ENCODE measurements at places on chromosomes 4 and X.

DNA sequence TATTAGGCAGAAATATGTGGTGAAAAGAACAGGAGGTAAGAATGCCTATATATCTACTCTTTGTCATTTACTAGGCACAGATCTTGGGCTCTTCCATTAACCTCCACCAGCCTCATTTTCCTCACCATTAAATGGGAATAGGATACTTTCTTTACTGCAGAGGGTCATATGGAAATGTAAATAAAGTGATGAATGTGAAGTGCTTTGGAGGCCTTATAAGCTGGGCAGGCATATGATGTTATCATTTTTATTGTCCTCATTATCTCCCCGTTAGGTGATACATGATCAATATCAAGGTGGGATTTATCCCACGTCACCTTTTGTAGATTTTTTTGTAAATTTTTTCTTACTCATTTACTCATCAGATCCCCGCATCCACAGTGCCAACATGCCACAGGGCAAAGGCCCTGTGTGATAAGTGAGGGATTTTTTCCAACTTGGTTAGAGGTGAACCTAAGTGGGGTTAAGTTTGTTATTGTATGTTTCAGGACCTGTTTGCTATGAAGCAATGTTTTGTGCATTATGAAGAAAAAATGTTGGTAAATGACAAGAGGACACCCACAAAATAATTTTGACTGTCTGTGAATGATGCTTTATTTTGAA, 107.8 kb downstream of the SLC4A4 start:
- DNase-seq = no peak

- no peak for DNase-seq
These were observed 109.4 kb downstream of the DLG3 start for GRCh38 chrX:70554081-70554480.

- DNase-seq = peak; percentile 54
These were observed 797 bp downstream of the PKD2 start for GRCh38 chr4:88008122-88008742.

DNA sequence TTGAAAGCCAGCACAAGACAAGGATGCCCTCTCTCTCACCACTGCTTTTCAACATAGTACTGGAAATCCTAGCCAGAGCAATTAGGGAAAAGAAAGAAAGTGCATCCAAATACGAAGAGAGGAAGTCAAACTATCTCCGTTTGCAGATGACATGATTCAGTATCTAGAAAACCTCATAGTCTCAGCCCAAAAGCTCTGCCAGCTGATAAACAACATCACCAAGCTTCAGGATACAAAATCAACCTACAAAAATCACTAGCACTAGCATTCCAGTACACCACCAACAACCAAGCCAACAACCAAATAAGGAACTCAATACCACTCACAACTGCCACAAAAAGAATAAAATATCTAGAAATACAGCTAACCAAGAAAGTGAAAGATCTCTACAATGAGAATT, 38.6 kb downstream of the COX7B2 start:
- no peak for DNase-seq

GRCh38 chr4:2044542-2045517, 14.3 kb upstream of the NAT8L start:
- DNase-seq = peak; percentile 11

GRCh38 chrX:94107981-94108380, 434.0 kb downstream of the FAM133A start:
- DNase-seq = no peak

DNA sequence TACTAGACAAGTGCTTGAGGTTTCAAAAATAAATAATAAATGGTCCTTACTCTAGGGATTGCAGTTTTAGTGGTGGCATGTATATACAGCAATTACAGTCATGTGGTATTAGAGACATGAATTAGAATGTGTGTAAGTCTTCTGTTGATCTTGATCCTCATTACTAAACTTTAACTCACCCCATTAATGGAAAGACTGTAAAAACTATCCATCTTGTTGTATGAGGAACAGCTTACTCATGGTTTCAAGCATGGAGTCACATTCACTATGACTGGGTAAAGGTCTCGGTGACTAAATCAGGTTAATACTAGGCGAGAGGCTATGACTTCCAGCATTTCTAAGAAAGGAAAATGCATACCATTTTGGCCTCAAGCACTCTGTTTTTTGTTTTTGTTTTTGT, 107.0 kb upstream of the HPGD start:
- no peak for DNase-seq

GRCh38 chrX:110163488-110163887, 154.4 kb downstream of the AMMECR1 start:
- no peak for DNase-seq

- no peak for DNase-seq
These were observed 33.2 kb upstream of the TBC1D14 start for GRCh38 chr4:6876440-6876839.

DNA sequence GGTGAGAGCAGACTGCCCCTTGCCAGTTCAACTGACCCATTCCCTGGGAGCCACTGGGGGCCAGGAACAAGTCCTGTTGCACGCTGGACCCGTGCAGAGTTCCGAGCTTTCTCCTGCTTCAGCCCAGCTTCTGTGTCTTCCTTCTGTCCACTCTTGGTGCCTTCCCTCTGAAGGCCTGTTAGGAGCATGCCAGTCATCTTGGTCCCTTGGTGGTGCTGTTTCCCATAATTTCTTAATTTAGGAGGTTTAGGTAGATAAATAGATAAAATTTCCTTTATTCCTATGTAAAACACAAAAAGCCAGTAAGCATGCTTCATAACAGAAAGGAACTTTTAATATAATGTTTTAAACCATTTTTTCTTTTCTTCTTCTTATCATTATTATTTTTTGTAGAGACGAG, 672.7 kb downstream of the CCSER1 start:
- DNase-seq = no peak

DNA sequence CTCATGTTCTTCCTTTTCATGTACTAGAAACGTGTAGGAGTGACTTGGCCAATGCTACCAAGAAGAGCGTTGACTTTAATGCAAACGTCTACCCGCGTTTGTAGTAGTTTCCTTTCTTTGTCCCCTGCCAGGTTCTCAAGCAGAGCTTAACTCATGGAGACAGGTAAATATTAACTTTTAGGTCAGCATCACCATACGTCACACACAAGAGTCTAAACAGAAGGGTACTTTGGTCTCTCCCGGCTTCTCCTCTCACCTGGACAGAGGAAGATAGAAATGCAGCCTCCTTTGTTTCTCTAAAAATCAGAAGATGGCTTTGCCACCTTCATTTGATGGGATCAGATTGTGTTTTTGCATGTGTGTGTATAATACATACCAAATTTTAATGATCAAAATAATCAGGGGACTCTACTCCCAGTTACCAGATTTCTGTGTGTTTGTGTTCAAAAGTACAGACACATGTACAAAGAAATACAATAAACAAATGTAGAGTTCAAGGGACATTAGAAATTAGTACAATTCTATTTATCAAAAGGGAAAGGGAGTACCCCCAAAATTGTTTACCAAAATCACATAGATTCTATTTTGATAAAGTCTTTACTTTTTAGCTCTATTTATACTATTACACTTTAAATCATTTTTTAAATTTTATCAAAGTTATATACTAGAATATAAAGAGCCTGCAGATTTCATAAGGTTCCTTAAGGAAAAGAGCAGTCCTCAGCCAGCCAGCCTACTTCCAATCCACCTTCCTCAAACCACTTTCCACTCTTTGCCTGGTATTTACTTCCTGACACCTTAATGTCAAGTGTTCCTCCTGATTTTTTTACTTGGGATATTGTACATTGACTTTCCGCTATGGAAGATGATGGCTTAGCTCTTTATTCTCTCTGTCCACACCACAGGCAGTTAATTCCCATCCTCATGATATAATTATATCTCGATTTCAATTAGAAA, 195.5 kb downstream of the RELL1 start:
- DNase-seq = no peak

DNA sequence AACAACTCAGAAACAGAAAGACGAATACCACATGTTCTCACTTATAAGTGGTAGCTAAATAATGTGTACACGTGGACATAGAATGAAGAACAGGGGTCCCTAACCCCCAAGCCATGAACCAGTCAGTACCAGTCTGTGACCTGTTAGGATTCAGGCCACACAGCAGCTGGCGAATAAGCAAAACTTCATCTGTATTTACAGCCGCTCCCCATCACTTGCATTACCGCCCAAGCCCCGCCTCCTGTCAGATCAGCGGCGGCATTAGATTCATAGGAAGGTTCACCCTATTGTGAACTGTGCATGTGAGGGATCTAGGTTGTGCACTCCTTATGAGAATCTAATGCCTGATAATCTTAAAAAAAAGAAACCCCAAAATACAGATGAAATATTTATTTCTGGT, 1128.7 kb downstream of the NLGN4X start:
- DNase-seq = no peak

- DNase-seq = no peak
These were observed 13.3 kb downstream of the RAB9A start for GRCh38 chrX:13702111-13702789.

DNA sequence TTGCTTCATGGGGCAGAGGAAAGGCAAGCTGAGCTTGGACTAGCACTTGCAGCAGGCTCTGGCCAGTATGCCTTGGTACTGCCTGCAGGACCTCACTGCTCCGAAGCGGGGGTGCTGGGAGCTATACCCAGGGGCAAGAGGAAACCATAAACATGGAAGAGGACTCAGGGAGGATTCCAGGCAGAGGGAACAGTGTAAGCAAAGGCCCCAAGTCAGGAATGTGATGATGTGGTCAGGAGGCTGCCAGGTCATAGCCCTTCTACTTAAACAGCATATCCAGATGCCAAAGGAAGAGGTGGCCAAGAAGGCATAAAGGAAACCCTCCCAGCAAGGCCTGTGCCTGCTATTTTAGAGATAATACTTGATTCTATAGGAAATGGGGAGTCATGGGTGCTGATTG, 31.1 kb downstream of the RAB40AL start:
- DNase-seq = no peak

GRCh38 chrX:111431001-111431400, 19.0 kb upstream of the DCX start:
- DNase-seq = no peak

GRCh38 chr4:1592068-1592708, 91.9 kb downstream of the FAM53A start:
- DNase-seq = no peak

DNA sequence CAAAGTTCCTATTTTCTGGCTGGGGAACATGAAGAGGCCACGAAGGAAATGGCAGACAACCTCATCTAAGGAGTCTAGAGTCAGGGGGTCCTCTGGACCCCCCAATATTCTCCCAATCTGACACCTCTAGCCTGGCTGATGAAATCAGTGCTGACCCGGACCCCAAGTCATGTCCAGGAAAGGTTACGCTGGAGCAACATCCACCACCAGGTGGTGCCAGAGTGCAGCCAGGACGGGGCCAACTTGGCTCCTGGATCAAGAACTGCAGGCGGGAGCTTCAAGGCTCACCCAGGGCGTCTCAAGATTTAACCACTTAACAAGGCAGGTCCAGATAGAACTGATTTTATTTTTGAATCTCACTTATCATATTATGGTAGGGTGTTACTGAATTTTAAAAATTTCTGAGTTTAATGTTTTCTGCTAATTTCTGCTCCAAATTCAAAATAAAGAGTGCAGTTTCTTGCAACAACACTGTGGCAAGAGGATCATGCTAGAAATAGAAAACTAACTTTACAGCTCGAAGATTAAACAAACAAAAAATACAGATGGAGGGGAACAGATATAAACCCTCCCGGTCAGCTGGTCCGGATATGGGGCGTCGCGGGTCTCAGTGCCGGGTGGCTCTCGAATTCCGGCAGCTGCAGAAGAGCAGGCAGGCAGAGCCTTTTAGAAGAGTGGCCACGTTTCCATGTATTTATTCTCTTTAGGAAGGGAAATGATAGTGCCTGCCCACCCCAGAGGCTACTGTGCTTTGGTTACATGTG, 135.5 kb downstream of the AFAP1 start:
- peak; percentile 85 for DNase-seq

DNA sequence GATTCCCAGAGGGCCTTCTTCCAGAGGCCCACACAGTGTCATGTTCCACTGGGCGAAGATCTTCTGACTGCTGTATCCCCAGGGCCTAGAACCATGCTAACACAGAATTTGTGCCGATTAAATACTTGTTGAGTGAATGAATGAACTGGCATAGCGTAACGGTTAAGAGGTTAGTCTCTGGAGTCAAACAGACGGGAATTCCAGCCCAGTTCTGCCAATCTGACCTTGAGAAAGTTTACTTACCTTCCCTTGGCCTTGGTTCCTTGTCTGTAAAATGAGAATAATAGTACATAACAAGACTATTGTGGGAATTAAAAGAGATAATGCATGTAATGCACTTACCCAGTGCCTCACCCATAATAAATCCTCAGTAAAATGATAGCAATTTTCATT, 58.3 kb upstream of the PLAC1 start:
- DNase-seq = no peak

GRCh38 chrX:22060415-22061280, 28.5 kb downstream of the PHEX start:
- peak; percentile 20 for DNase-seq

DNA sequence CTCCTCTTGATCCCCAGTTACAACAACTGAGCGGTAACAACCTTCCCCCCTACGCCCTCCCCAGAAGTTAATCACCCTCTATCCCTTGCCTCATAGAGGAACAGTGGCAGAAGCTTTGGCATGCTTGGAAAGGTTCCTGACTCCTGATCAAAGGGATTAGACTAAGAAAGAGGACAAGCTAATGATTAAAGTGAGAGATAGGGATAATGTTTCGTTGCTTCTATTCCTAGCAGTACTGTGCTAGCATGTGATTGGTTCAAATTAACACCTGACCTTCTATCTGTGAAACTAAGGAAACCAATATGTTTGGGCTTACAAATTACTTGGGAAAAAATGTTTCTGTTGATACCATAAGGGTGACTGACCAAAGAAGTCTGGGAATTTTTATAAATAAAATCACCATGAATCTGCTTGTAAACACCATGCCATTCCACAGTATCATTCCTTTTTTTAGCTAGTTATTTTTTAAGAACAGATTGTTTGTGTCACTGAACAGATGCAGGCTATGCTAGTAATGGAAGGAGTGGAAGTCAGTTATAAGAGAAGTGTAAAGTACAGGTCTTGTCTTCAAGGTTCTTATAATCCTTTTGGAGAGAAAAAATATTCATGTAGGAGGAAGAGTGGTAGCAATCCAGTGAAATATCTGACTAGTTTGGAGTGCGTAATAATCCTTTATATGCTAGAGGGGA, 11.3 kb upstream of the ATP1B4 start:
- no peak for DNase-seq

- no peak for DNase-seq
These were observed 47.0 kb downstream of the AFF1 start for GRCh38 chr4:86981789-86982188.

DNA sequence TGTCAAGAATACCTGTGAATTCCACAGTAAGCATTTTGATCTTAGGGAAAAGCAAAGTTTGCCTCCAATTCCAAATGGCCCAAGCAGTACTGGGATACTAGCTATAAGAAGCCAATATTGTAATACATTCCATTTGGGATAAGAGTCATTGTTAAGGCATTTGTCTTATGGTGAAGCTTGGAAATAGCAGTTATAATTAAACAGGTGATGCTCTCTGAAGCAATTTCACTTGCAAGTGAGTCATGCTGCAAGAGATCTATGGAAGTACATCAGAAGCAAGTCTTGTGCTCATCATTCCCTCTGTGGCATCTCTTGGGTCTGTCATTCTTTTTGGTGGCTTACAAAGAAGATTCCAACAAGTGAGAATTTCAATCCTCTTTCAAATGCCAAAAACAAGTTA, 386.4 kb upstream of the RPS6KA3 start:
- DNase-seq = no peak

Measured in GM10248 (cell line).